Left colon (tissue), 2 donors: ENCODE measurements at places on chromosomes 7 and 10. TPM values are rescaled to one million over a fixed set of nuclear protein-coding genes. Genes with fewer than 3 reads are reported as not detected.

Gene PRR15
- 290 TPM for total RNA-seq

Gene CLCN1
- total RNA-seq: not detected

Gene RBP4
- 10.1 TPM for total RNA-seq

DNA sequence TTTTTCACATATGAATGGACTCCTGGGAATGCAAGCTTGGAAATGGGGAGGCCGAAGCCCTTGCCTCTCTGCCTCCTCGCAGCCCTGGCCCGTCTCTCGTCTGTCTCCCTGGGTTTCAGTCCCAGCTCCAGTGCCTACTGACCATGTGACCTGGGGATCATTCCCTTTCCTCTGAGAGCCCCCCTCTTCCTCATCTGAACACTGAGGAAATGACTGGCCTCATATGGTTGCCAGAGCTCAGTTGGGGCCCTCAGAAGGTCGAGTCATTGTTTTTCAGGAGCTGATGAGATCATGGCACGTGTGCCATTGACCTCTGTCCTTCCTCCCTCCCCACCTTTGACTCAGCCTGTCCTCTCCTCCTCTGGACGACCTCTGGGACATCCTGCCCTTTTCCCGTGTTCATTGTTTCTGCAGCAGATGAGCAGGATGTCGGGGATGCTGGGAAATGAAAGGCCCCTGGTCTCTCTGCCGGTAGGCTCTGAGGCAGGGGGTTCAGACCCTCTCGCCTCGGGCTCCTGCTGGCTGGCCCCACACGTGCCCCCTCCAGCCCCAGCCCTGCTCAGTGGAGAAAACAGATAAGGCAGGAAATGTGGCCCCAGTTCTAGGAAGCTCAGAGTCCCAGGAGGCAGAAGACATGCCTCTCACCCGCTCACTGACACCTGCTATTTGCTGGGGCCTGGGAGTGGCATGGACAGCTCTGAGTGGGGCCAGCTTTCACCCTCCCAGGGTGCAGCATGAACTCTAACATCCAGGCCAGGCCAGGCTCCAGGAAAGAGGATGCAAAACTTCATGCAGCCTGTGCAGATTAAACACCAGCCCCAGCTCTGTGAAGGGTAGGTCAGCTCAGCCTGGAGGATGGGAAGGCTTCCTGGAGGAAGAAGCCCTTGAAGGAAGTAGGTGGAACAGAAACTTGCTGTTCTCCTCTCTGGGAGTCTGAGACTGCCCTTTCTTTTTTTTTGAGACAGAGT lies 8.3 kb upstream of the PPP1R35 start:
- no peak for DNase-seq

- no peak for DNase-seq
Observed at GRCh38 chr10:110216240-110216639, 8.8 kb downstream of the MXI1 start.

Gene KIF11
- total RNA-seq: 3.5 TPM

DNA sequence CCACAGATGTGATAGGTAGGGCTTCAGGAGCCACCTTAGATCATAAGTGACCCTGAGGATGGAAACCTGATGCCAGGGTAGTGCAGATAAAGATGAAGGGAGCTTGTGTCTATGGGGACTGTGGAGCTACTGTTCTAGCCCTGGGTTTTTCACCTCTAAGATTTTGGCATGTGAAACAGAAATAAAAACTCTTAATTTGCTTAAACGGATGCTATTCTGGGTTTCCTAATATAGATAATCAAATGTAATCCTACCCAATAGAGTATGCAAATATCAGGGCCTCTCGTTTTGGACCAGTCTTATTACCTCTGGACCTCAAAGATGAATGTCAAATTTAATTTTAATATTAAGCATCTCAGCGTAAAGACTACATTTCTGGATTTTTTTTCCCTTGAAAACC lies 49.3 kb downstream of the ABCB4 start:
- DNase-seq: no peak

DNA sequence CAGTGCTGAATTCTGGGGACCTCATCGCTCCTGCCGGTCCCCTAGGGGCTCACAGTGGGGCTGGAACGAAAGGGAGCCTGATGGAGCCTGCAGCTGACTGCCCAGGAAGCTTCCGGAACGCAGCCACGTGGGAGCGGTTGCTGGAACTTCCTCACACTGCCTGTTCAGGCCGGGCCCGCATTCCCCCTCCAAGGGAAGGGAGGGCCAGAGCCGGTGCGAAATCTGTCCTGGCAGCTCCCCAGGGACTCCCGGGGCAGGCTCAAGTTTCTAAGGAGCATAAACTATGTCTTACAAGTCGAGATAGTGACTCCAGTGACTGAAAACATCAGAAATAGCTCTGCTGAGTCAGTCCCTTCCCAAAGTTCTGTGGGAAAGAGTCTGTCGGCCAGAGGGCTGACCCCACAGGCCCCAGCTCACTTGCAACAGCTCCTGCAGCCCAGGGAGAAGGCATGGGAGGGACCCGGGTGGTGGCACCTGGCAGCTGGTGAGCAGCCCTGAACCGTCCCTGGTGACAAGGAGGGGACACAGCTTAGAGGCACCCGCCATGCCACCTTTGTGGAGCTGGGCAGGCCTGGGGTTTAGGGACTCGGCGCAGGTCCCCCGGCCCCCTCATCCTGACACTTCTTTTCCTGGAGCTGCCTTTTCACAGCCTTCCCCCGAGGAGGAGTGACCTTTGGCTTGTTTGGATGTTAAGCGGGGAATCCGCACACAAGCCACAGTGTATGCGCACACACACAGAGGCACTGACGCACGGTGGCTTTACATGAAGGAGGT lies 47.6 kb downstream of the PDGFA start:
- peak; percentile 4 for DNase-seq

DNA sequence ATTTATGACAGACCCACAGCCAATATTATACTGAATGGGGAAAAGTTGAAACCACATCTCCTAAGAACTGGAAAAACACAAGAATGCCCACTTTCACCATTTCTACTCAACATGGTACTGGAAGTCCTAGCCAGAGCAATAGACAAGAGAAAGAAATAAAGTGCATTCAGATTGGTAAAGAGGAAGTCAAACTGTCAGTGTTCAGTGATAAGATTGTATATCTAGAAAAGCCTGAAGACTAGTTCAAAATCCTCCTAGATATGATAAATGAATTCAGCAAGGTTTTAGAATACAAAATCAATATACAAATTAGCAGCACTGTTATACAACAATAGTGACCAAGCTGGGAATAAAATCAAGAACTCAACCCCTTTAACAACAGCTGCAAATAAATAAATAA lies 6.9 kb upstream of the ZNF138 start:
- DNase-seq: no peak

Gene CPA1
- not detected for total RNA-seq

DNA sequence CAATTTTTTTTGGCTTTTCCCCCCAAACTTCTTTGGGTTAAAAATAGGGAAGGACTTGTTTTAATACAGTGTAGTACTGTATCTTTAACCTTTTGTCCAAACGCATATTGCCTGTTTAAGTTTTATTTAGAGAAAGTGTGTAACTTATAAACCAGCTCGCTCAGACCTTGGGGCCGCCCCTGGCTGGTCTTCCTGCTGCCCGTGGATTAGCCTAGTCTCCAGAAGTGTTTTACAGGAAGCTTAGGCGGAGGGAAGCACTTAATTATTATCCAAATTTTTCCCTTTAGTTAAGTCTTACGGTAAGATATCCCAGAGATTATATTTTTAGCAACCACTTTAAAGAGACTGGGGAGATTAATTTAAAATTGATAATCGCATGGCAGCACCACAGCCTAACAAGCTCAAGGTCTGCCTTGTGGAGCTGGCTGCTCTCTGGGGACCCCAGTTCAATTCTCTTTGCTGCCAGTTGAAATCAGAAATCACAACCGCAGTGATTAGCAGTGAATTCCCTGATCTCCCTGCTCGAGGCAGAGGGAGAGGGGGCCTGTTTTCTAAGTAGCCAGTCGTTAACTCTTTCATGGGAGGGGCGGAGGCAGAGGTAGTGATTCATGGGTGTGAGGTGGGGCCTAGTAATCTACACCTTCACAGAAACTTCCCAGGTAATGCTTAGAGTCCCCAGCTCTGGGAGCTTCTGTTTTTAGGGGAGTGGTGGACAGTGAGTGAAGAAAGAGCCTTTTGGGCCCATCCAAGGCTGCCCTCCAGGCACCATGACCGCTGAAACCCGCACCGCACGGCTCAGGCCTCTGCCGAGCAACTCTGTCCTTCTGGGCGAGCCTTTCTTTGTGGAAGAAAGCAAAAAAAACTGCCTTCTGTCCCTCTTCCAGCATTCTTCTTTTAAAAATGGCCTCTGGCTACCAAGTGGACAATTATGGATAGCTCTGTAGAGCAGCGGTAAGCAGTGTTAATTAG lies 548.7 kb upstream of the GALNT17 start:
- no peak for DNase-seq

Gene JAKMIP3
- total RNA-seq: 0.06 TPM

- no peak for DNase-seq
Observed at GRCh38 chr10:116017405-116017804, 255.6 kb downstream of the GFRA1 start.

DNA sequence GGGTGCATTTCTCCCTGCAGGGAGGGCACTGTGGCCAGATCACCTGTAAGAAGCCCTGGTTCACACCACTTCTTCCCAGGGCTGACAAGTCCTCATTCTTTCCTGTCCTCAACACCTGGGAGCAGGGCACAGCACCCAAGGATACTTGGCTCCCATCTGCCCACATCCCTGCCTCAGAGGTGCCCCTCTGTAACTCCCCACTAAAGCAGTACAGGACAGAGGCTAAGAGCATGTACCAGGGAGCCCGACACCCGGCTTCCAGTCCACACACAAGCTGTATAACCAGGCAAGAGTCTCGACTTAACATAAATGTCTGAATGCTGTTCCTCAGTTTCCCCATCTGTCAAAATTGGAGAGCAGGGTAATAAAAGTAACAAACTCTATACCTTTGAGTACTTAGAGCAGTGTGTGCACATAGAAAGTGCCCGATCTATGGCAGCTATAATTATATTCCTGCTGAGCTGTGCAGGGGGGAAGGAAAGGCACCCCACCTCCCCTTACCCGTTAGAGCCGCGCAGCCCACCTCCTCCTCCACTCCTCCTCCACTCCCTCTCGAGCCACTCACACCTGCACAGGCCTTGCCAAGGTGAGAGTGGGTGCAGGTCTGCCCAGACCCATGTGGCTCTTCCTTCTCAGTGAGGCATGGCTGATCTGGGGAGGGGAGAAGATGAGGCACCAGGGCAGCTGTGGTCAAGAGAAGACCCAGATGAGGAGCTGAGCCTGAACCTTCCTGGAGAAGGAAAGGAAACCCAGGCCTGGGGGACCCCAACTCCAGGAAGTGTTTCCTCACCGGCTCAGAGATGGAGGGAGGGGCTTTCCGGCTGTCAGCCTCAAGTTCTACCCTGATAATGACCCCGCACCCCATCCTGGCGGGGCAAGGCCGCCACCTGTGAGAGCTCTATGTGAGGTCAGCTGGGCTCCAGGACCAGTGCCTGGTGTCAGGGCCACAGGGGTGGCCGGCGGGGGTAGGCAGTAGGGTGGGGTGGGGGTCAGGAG lies 22.6 kb downstream of the PODXL start:
- DNase-seq: no peak

DNA sequence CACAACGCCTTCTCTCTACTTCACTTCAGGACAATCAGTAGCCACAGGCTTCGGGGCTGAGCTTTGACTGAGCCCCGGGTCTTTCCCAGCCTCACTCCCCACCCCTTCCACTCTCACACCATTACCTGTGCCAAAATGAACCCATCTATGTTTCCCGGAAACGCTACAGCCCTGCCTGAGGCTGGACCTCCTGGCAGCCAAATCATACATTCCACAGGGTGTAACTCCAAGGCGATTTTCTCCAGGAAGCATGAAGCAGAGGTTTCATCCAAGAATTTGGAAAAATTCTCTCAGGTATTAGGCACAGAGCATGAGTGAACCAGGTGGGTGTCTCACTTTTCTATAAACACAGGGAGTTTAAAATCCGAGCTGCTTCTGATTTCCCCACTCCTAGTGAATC lies 286.3 kb downstream of the TNS3 start:
- DNase-seq: no peak

Gene HOXA13
- 39.4 TPM for total RNA-seq

Gene MTURN
- total RNA-seq: 8.7 TPM

GRCh38 chr10:17214971-17215781 lies 12.9 kb upstream of the VIM start:
- no peak for DNase-seq

GRCh38 chr10:132376394-132376851 lies 20.6 kb upstream of the PWWP2B start:
- DNase-seq: peak; percentile 14

DNA sequence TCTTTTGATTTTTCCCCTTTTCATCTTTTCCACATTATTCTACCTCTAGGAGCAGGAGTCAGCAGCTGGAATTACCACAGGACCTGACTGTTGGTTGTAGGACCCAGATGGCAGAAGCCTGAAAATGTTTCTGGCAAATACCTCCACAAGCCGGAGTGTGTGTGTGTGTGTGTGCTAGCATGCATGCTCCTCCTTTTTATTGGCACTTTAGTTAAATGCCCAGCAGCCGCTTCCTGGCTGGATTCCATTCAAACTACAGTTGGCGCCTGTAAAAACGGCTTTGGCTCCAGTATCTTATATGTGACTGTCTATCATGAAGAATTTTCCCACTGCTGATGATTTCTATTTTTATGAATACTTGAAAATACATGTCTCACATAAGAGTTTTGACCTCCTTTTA lies 319.7 kb upstream of the SP4 start:
- DNase-seq: peak; percentile 80

GRCh38 chr7:151146761-151147160 lies 20.7 kb downstream of the GBX1 start:
- DNase-seq: no peak

- DNase-seq: no peak
Observed at GRCh38 chr7:131747658-131748232, 191.3 kb upstream of the PODXL start.

DNA sequence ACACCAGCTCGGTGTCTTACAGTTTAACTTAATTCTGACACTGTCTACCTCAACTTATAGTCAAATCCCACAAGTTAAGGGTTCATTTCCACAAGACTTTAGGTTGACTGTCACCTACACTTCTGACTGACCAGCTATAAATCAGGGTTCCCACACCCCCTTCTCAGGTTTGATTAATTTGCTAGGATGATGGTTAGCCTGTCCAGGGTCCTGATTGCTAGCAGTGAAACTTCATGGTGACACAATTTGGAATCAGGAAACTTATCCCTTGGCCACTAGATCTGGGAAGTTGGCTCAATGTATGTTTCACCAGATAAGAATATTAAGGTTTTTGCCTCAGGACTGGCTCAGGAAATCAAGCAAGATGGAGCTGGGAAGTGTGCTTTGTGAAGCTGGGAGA lies 2.8 kb upstream of the RSU1 start:
- no peak for DNase-seq

DNA sequence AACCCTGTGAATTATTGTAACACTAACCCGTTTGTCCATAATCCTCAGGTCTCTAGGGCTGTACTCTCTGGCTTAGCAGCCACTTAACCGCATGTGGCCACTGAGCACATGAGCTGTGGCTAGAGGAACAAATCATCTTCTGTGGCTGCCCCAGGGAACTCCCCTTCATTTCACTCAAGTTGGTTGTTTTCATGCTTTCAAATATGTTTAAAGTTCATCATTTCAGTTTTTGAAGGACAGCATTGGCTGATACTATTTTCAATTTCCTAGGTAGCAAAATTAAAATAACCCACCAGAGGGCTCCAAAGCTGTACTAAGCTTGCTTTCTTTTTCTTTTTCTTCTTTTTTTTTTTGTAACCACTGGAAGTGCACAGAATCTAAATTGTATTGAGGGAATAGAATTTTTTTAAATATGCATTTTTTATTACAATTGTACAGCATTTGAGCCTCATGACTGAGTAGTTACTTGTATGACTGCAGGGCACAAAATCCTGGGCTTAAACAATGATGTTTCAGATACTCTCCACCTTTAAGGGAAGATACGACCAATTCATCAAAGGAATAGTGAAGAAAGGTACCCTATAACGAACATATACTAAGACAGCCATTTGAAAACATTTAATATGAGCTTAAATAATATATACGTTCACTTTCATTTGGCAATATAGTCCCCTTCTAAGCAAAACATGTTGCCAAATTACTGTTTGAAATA lies 38.6 kb downstream of the MRC1 start:
- DNase-seq: no peak
